NCI-H2081 treated with DMSO at 0.1 percent for 48 hours (cell line): ENCODE measurements at places on chromosomes 7 and 10.
A peak's percentile ranks its signal among the peaks of the same experiment; 100 is the strongest.

- no peak for DNase-seq
Observed at GRCh38 chr7:129952086-129952652, 591 bp downstream of the UBE2H start.

DNA sequence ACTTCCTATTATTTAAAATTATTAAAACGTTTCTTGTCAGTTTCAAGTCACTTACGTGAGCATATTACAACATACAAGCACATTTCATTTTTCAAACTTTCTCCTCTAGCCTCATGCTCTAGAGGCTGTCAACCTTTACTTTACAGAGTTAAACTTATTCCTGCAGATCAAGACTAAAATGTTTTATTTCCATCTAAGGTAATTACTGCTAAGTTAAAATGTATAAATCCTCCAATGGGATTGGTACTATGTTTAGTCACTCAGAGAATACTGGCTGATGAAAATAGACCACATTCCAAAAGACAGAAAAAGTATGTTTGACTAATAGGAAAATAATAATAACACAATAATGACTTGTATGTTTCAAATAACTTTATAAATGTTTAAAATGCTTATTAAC lies 8.4 kb upstream of the TRDMT1 start:
- no peak for DNase-seq

DNA sequence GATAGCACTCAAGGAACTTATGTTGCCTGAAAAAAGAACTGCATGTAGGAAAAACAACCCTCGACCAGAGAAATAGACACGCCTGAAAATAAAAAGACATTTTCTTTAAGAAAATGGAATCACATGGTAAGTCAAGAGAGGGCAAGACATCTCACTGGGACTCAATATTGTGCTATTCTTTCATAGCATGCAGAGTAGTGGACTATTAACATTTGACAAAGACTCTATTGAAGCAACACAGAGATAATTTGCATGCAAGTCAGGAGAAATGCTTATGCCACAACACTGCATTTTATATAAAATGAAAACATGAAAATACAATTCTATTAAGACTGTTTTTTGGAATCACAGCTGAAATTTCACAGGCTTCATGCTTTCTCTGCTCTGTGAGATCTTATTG lies 77.9 kb upstream of the RHOBTB1 start:
- no peak for DNase-seq

DNA sequence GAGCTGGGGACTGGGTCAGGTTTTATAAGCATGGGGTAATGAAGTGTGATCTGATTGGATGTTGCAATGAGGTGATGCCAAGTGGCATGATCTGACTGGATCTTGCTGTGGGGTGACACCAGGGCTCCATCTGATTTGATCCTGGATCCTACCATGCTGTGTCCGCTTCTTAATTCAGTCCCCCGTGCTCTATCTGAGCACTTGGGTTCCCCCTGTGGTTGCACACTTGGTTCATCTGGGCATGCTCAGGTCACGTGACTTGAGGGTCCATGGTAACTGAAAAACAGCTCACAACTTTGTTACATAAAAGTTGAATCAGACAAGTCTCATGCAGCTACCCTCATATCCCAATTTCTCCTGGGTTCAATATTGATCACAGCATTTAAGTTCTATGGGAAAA lies 448.6 kb upstream of the NRP1 start:
- DNase-seq = no peak

DNA sequence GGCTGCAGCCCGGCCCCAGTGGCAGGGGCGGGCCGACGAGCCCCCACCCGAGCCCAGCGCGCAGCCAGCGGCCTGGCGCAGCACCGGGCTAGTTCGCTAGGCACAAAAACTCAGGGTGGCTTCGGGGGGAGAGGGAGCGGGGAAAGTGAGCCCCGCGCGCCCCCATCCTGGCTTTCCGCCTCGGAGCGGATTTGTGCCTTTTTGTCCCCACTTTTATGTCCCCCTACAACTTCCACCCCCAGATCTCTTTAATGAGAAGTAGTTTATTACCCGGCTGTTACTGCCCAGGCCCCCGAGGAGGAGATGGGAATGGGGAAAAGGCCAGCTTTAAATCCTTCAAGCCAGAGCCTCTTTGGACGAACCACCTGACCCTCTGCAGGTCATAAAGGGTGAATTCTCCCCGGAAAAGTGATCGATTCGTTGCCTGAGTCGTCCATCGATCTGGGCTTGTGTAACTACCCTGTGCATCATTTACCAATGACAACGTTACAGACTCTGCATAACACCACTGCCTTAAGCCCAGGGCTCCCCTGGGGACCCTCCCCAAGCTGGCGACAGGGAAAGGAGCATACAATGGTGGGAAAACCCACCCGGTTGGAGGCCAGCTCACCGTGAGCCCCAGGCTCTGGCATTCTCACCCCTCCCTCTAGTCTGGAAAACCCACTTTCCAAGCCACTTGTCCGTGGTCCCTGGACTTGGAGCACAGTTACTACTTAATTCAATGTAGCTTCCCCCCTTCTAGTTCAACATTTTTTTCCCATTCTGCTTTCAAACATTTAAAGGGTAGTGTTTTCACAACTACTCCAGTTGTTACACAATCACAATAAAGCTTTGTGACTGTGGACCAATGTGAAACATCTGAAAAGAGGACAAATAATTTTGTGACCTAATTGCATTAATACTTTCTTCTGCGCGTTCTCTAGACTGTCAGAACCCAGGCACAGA lies 748 bp upstream of the SH3PXD2A start:
- DNase-seq = no peak

DNA sequence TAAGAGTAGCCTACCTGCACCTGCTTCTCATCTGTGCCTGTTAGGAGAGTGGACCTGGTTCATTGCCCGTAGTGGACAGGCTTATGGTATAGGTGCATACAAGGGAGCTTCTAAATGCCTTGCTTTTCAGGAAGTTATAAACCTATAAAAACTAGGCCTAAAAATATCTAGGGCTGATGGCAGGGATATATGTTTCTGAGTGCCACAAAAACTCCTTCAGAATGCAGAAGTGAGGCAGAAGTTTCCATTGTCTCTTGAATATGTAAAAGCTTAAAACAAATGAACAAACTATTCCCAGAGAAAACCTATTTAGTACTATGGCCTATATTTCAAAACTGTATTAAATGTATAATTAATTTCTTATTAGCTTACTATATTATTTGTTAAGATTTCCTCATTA lies 91.8 kb downstream of the RNLS start:
- no peak for DNase-seq

GRCh38 chr7:128914566-128915151 lies 4.2 kb upstream of the KCP start:
- DNase-seq = no peak

DNA sequence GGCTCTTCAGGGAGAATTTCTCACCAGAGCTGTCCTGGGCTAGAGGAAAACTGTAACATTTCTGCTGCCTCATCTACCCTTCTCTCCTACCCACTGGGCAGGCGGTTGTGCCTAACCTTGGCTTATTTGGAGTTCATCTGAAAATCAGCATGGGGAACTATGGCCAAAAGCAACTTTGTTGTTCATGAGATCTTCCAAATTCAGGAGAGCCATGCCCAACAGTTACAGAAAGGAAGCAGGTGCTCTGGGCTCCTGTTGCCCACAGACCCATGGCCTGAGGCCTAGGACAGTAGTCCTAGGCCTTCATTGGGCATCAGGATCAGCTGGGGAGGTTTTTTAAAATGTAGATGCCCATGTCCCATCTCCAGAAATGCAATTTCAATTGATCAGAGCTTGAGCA lies 85.2 kb downstream of the GRID1 start:
- no peak for DNase-seq

DNA sequence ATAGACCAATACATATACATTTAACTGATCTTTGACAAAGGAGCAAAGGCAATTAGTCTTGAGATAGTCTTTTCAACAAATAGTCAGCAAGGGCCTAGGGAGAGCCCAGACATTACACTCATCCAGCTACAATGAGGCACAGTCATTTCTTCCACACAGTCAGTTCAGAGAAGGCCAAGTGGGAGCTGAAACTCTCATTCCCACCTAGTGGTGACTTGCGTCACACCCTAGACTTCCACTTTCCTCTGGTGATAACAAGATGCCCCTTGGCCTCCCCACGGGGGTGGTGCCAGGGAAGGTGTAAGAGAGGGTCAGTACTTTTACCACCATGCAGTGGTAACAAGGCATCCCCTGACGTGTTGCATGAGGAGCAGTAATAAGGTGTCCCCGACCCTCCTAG lies 8.0 kb downstream of the FRMPD2 start:
- no peak for DNase-seq

- peak; percentile 11 for DNase-seq
Observed at GRCh38 chr10:10677479-10677878, 340.2 kb upstream of the CELF2 start.

GRCh38 chr10:90372451-90372850 lies 485.4 kb downstream of the HTR7 start:
- no peak for DNase-seq

DNA sequence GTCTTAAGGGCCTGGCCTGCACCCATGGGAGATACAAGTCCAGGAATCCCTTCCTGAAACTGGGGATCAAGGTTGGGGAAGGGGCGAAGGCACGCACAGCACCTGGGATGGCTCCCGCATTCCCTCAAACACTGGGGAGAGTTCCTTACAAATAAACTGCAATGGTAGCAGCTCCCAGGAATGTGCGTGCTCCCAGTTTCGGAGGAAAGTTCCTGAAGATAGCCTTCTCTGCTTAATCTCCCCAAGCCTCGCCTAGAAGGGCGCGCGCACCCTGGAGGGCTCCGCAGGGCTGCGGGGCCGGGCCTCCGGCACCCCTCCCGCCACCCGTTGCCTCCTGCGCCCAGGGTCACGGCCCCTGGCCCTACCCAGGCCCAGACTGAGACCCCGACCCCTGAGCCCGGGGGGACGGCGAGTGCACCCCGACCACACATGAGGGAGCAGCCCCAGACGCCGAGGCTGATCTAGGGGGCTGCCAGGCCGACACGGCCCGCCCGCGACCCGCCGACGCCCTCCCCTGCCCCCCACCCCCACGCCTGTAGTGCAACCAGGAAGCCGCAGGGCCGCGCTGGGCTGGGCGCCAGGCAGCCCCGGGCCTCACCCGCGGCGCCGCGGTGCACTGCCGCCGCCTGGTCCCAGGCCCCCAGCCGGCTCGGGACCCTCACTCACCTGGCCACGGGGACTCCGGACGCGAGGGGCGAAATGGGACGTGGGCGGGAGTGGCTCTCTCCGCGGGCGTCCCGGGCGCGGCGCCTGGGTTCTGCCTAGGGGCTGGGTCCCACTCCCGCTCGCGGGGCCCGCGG lies 460 bp downstream of the ANXA11 start:
- DNase-seq = no peak

DNA sequence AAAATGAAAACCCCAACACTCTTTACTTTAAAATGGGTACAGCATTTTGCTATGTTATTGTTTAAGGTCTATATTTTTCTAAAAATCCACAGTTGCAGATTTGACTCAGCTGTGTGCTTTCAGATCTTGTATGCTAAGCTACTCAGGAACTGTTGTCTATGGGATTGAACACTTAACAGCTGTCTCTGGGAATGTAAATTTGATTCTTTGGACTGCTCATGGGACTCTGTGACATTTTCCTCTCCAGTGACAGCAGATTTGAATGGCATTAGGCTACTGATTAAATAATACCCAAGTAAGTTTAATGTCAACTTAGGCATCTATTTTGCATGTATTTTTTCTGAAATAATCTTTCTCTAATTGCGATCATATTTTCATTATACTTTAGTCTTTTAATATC lies 1.7 kb upstream of the CD36 start:
- no peak for DNase-seq
